MG63 (cell line): ENCODE measurements at places on chromosomes 1 and 21. TPM values are rescaled to one million over a fixed set of nuclear protein-coding genes. Genes with fewer than 3 reads are reported as not detected.

DNA sequence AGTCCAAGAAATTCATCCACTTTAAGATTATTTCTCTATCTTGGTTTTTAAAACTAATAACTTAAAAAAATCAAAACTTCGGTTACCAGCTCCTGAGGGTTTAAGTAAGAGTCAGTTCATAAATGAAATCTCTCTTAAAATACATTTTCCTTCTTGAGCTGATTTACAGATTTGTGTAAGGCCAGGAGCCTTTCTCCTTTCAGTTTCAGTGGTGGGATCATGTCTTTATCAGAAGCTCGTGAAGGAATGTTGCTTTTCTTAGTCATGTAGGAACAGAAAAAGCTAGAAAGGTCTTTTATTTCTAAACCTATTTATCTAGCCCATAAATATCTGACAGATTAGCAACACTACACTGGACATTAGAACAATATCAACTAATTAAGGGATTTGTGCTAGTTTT is 390.2 kb downstream of the GPATCH2 start:
- DNase-seq, result no peak

- no peak for DNase-seq
Observed at GRCh38 chr1:67855444-67855843, 22.2 kb upstream of the GNG12 start.

DNA sequence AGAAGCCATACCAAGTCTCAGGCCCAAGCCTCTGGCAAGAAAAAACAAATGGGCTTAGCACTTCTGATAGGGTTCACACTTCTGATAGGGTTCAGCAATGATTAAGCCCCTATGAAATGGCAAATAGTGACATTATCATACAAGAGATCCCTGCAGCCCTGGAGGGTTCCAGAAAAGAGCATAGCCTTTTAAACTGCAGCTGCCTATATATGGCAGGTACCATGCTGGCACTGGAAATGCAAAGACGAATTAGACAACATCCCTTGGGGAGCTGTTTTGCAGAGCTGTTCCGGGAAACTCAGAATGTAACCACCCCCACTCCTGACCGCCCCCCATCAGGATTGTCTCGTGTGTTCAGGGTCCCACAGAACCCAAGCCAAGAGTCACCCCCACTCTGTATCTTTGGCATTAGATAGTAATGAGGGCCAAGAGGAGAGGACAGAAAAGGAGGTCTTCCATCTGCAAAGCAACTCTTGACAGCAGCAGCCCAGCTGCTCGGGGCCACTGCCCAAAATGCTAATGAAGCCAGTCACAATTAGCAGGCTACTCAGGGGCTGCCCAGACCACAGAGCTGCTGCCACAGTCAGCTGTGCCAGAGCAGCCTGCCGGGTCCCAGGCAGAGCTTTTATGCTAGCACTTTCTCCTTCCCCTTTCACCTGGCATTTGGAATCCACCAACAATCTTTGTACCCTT is 50.9 kb downstream of the ITPKB start:
- DNase-seq, result no peak

DNA sequence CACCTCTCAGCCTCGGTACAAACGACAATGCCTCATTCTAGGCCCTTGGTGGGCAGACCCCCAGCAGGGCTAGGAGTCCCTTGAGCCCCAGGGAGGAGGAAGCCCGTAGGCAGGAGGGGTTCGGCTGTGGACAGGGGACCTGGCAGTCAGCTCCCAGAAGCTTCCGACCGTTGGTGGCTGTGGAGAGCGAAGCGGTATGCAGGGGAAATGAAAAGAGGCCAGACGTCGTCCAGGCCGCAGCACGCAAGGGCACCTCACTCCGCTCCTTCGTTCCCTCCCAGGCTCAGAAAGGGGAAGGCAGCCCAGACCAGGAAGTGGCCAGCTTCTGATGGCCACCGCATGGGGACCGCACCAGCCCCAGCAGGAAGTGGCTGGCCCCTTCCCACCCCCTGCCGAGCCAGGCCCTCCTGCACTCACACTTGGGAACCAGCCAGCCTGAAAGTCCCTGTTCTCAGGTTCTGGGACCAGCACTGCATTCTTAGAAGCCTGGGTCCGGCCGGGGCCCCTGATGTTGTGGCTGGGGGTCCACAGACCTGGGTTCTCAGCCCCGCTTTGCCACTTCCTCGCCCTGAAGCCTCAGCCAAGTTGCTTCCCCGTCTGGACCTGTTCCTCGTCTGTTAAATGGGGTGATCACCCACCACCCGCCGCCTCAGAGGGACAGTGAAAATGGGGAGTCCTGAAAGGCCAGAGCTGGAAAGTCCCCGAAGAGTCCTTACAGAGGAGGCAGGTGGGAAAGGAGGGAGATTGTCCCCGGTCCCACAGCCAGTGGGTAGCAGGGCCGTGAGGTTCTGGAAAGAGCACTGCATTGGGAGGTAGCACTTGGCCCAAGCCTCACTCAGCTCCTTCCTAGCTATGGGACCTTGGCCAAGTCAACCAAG is 104.0 kb upstream of the RUNX3 start:
- DNase-seq, result no peak

DNA sequence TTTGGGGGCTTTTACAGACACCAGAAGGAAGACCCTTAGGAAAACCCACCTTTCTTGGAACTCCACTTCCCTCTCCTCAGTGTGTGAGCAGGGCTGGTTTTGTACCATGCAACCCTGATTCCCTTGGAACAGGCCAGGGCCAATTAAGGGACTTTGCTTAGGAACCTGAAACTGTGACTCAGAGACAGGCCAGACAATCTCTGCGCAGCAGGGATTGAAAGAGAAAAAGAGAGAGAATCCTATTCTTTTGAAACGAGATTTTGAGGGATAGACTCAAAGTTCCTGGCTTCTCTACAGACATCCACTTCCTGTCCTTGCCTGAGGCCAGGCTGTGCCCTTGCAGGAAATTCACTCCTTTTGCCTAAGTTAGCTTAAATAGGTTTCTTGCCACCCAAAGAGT is 23.1 kb upstream of the C1orf198 start:
- DNase-seq, result peak; percentile 32

GRCh38 chr1:109254621-109255096 is 5.3 kb downstream of the CELSR2 start:
- no peak for DNase-seq

NOTCH2NLA gene
- total RNA-seq, result 5.2 and 24.3 TPM in 2 replicates

FGR gene
- total RNA-seq, result not detected in 2 replicates

PRAMEF6 gene
- not detected in 2 replicates for total RNA-seq

GJA9 gene
- total RNA-seq, result not detected in 2 replicates
